ENCODE measurements at places on chromosomes 6 and 20.

DNA sequence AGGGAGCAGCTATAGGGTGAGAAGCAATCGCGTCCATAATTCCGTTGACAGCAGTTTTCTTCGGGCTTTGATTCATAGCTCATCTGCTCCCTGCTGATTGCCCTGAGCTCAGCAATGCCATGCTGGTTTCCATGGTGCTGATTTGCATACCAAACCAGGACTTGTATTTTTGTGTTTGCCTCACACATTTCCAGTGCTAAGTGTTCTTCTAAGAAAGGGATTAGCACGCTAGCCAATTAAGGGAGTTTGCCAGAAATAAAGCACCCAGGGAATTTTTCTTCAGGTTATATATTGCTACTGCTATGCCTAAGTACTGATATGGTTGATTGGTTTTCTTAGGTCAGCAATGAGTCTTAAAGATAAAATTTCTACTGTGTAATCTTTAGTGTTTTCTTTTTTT lies 177.6 kb downstream of the PLCB1 start:
- DNase-seq = no peak

DNA sequence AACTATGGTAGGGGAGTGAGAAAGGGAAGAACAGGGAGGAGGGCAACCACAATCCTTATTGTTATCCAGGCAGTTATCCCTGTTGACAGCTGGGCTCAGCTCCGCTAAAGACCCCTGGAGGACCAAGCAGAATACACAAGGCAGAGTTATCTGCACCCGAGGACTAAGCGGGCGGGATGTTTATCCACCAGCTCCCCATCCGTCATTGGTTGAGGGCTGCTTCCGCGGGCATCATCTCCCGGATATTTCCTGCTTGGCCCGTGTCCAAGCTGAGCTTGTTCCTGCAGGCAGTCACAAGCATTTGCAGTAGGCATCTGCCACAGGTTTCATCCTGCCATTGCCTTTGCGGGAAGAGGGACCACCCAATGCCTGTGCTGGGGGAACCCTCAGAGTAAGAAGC lies 102.1 kb downstream of the DLGAP4 start:
- DNase-seq = no peak

DNA sequence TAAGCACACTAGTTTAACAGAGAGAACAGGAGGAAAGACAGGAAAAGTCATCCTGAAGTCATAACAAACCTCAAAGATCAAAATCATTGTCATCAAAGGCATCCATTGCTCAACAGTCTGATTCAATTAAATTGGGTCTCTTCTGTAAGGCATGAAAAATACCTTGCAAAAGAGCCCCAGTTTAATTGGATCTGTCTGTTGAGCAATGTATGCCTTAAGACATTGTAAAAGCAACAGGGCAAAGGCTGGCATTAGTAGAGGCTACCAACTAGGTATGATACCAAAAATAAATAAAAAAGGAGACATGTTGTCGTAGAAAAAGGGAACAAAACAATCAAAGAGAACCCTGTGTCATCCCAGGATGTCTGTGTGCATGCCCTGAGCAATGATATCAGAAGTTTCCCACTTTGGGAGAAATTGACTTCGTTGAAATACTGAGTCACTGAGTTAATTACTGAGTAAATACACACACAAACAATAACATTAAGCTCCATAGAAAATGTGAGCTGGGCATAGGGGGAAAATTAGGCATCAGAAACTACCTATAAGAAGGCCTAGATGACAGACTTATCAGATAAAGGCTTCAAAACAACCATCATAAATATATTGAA lies 1013.8 kb upstream of the CITED2 start:
- DNase-seq = no peak

GRCh38 chr6:16596616-16597331 lies 164.5 kb downstream of the ATXN1 start:
- DNase-seq = peak; percentile 45

DNA sequence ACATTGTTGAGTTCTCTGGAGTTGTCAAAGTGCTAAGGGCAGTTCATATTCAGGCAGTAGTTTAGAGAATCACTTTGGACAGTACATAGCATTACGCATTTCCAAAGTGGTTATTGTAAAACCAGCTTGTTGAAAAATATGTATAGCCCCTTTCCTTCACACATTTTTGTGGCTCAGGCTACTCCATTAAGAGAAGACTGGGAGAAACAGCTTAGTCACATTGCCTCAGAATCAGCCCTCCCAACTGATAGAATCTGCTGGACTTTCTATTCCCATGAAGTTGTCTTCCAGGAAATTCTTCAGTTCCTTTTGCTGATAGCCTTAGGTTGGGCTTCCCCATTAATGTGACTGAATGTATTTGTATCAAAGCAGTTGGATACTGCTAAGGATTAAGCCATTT lies 39.5 kb upstream of the HDGFL1 start:
- DNase-seq = no peak

GRCh38 chr6:74170118-74170517 lies 474.1 kb downstream of the CD109 start:
- no peak for DNase-seq

DNA sequence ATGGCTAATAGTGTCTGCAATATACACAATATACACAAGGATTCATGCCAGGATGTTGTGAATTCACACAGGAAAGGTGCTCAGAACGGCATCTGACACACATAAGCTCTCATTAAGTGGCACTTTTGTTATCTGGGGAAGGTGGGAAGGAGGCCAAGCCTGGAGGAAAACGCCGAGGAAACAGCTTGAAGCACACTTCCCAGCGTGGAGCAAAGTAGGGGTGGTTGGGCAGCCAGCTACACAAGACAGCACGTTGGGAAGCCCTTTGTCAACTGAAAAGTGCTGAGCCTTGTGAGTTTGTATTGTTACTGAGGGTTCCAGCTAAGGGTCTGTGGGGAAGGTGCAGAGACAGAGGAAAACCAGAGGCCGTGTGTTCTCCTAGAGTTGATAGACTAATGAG lies 181.0 kb downstream of the ZMYND8 start:
- no peak for DNase-seq

- DNase-seq = no peak
Measured at GRCh38 chr6:129525055-129525454, 184.9 kb downstream of the ARHGAP18 start.

DNA sequence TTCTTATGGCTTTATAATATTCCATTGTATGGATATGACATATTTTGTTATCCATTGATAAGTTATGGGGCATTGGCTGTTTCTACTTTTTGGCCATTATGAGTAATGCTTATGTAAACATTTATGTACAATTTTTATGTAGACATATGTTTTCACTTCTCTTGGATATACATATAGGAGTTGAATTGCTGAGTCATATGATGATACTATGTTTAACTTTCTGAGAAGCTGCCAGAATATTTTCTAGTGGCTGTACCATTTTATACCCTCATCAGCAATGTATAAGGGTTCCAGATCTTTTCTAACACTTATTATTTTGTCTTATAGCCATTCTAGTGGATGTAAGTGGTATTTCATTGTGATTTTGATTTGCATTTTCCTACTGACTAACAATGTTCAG lies 23.1 kb downstream of the OTOR start:
- no peak for DNase-seq

DNA sequence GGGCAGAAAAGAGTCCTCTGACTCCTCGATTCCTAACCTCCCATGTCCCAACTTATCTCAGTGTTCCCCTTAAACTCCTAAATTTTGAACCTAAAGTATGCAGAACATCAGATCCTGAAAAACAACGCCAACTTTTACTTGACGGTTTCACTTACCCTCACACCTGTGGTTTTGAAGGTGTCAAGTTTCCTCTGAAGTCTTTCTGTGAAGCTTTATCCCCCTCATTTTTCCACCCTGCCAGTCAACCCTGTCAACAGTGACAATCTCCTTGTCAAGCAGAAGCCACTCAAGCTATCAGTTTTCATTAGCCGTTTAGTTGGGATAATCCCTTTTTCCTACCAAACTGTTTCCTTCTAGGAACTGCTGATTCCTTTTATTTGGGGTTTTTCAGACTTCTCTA lies 245.4 kb upstream of the PREP start:
- DNase-seq = no peak

GRCh38 chr6:160999516-160999915 lies 7.9 kb downstream of the MAP3K4 start:
- peak; percentile 70 for DNase-seq

- DNase-seq = no peak
Measured at GRCh38 chr6:13006578-13007300, 290.2 kb downstream of the PHACTR1 start.

GRCh38 chr6:87544474-87544735 lies 45.4 kb downstream of the RARS2 start:
- DNase-seq = no peak

GRCh38 chr6:106533054-106533453 lies 96.2 kb downstream of the RTN4IP1 start:
- DNase-seq = no peak

DNA sequence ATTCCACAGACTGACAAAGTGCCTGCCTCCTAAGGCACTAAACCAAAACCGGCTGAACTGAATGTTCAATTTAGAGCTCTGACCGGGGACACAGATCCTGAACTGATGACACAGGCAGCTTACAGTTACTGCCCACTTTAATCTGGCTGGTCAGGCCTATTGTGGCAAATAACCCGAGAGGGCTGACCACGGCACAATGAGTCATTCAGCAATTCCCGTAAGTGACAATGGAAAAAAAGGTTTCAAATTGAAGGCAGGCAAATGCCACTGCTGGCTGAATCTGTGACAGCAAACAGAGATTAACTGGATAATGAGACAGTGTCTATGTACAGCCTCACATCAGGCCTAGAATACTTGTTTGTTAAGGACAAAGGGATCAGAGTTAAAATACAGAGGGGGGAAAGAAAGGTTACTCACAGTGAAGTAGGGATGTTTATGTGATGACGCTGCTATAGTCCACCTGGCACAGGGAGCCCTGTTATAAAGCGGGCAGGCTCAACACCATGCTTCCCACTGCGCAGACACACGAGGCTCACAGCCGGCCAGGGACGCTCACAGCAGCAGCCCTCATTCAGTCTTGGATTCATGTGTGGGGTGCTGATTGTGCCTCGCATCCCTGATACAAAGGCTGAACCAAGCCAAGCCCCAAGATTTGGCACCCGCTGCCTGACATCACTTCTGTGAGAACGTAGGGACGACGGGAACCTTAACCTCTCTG lies 54.4 kb downstream of the RTN4IP1 start:
- DNase-seq = peak; percentile 75

GRCh38 chr6:43246301-43247113 lies 3.2 kb downstream of the TTBK1 start:
- no peak for DNase-seq

- peak; percentile 87 for DNase-seq
Measured at GRCh38 chr20:6940048-6940447, 172.6 kb downstream of the BMP2 start.

All from esophagus muscularis mucosa (tissue), 4 donors.